Hypothalamus (tissue), 51 donors: ENCODE measurements at places on chromosomes 11 and 22.

DNA sequence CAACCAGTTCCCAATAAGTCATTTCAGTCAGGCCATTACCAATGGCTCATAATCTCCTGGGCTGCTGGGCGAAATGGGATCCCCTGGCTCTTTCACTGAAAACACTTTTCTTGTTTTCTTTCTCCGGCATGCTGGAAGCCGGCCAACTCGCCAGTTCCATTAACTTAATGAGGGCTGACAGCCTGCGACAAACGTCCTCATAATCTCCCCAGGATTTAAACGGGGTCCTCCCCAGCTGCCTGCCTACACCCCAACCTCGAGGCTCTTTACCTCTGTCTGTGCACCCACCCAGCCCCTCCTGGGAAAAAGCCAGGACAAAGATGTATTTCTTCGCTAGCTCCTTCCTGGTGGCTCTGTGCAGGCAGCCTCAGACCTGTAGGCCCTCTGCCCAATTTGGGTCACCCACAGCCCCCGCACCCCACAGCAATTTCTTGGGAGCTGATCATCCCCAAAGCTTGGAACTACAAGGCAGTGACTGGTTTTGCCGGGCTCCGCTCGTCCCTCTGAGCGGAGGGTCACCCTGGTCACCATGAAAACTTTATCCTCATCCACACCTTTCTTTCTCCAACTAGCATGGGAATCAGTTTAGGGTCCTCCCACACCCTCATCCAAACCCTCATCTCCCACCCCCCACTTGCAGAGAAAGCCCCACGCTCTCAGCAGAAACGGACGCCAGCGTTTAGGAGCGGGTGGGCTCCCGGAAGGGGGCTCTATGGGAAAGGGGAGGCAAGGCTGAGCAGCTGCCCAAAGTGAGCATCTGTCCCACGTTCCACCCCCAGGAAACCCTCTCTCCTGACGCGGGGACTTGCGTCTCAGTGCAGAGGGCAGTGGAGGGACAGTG lies 51.1 kb upstream of the KCNQ1OT1 start:
- no peak for DNase-seq

- no peak for DNase-seq
These were observed 522.4 kb downstream of the TBC1D22A start for GRCh38 chr22:47284822-47285221.

DNA sequence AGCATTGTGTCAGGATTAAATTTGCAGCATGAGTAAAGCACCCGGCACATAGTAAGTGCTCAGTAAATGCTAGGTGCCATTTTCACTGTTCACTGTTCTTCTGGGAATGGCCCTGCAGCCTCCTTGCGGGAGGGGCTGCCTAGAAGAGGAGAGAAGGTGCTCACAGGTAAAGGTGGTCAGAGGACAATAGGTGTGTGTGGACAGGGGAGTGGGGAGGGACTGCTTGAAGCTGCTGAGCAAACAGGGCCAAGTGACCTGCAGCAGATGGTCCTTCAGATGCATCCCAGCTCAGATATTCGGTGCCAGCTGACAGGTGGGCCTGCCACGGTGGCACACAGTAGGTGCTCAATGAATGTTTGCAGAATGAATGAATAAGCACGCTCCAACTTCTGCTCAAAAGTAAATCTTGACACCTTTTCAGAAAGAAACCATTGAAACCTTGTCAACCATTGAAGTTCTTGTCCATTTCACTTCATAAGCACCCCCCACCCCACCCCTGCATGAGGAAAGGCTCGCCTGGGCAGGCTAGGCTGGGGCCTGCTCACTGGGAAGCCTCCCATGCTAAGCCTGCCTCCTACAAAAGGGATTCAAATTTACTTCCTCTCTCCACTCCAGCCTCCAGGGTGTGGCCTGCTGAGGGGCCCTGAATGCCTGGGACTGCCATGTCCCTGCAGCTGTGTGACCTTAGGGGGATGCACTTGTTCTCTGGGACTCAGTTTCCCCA lies 1.6 kb downstream of the KIAA0930 start:
- DNase-seq, result no peak

DNA sequence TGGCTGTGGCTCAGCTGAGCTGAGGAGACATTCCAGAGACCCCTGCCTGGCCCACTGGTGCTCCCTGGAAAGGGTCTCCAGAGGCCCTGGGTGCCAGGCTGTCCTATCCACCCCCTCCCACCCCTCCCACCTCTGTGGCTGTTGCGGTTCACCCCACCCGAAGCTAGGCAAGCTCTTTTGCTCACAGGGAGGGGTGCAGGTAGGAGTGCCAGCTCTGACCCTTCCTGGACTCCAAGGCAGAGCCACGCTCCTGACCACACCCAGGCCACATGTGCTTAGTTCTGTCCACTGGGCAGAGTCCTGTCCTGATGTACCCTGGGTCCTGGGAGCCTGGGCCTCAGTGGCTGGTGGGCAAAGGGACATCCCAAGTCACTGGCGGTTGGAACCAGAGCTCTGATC lies 16.4 kb downstream of the IL17REL start:
- DNase-seq, result no peak

DNA sequence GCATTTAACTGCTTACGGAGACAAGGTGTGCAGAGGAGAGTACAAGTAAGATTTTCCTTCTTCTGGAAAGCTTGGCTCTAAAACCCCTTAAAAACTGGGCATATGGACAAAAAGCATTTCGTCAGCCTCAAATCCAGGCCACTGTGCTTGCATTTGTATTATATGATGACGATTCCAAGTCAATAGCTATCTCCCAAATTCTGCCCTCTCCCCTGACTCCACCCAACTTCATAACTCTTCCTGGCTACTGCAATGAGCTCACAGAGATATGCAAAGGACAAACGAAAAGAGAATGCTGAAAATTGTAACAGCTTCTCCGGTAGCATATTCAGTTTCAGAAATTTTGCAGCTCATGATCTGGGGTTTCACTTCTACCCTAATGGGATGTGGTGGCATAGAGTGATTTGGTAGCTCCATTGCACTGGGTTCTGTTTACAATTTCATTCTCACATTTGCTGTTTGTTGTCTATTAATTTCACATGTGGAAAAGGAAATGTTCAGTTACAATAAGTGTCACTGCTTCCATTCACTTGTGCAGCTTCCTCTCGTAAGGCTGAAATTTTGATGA lies 45.6 kb upstream of the CHRM4 start:
- no peak for DNase-seq
